Renal cortex interstitium (tissue), 15 donors: ENCODE measurements at places on chromosomes 11 and 22. TPM values are rescaled to one million over a fixed set of nuclear protein-coding genes. Genes with fewer than 3 reads are reported as not detected.

RAB3IL1 gene
- polyA plus RNA-seq, result 18.0 TPM

SNAP29 gene
- 26.7 TPM for polyA plus RNA-seq

ZP1 gene
- polyA plus RNA-seq, result not detected

H19 gene
- 2,437 TPM for polyA plus RNA-seq

ACRV1 gene
- polyA plus RNA-seq, result 1.4 TPM

GGTLC3 gene
- not detected for polyA plus RNA-seq

TMEM191B gene
- polyA plus RNA-seq, result 2.9 TPM

OR52A1 gene
- 0.05 TPM for polyA plus RNA-seq

CNTF gene
- polyA plus RNA-seq, result 1.6 TPM

FAM111B gene
- polyA plus RNA-seq, result 16.2 TPM

SCGB1D2 gene
- polyA plus RNA-seq, result 2.1 TPM

UBQLN3 gene
- not detected for polyA plus RNA-seq

GNG3 gene
- polyA plus RNA-seq, result 1.4 TPM

RFPL1 gene
- polyA plus RNA-seq, result 1.1 TPM

OR4C5 gene
- not detected for polyA plus RNA-seq

SCARF2 gene
- 22.5 TPM for polyA plus RNA-seq

OR52B4 gene
- not detected for polyA plus RNA-seq

FGF3 gene
- polyA plus RNA-seq, result not detected

SCN2B gene
- polyA plus RNA-seq, result 3.5 TPM

MAFF gene
- 3.1 TPM for polyA plus RNA-seq

EMID1 gene
- polyA plus RNA-seq, result 88.8 TPM

PLEKHA7 gene
- polyA plus RNA-seq, result 51.1 TPM

HMOX1 gene
- polyA plus RNA-seq, result 41.8 TPM
